T-helper 2 cell (primary cell): ENCODE measurements at places on chromosomes 7 and 10.

DNA sequence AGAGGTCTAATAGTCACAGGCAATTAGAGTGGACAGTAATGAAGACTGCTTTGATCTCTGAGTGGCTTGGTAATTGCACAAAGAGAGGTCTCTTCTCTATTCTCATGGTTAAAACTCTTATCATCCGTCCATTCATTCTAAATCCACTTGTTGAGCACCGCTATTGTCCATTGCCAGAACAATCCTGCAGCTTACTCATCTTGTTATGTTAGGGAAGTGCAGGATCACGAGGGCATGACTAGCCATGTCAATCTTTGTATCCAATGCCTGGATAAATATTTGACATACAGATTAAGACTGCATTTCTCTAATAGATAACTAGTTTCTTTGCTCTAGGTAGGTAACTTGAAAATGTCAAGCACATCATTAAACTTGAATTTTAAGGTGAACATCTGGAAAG lies 14.9 kb downstream of the SFTPD start:
- no peak for DNase-seq

DNA sequence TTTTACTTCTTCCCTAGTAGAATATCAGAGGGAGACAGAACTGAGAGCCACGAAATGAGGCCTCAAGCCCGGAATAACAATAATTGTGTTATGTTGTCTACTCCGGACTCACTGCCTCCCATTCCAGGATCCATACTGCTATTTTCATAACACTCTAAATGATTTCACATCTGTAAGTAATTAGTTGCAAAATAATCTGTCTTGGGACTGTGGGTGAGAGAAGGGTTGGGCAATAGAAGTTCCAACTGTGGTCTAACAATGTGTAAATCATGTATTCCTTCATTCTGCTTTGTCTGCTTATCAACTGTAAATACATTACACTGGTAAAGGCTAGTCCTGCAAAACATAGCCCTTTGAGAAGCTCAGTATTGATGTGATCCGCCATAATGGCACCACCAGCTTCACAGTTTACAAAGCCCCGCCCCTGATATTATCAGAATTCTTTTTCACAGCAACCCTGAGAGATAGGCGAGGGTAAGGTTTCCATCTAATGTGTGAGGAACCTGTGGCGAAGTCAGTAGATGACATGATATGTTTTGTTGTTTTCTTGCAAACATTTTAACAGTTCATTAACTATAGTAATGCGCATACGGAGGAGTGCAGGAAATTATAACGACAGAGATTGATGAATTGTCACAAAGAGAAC lies 265.7 kb upstream of the BMPER start:
- DNase-seq: no peak

DNA sequence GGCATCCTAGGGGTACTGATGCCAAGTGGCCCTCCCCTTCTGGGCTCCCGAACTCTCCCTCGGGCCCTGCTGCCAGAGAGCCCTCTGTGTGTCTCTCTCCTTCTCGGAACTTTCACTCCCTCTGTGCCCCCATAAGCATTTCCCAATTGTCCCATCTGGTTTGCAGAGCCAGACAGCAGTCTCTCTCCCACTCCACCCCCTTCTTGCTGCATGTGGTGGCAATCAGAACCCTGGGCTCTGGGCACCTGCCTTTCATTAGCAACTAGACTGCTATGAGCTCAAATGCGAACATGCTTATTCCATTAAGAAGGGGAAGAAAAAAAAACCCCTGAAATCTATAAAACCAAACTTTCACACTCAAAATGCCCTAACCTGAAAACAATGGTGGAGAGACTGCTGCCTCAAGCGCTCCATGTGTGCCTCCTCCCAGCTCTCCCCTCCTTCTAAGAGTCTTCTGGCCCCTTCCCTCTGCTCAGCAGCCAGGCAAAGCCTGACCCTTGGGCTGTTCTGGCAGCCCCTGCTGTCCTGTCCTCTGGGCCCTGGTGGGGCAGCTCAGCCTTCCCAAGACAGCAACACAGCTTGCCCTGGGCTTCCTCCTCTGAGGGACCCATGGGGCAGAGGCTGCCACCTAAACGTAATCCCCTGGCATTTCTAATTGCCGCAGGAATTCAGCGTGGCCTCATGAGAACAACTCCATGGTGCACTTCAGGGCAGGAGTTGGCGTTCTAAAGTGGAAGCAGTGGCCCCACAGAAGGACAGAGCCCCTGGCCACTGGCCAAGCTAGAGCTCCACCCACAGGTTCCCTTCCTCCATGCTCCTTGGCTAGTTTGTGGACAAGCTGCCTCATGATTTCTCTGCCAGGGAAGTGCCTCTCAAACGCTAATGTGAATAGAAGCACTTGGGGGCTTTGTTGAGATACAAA lies 415.4 kb downstream of the PLXNA4 start:
- no peak for DNase-seq

DNA sequence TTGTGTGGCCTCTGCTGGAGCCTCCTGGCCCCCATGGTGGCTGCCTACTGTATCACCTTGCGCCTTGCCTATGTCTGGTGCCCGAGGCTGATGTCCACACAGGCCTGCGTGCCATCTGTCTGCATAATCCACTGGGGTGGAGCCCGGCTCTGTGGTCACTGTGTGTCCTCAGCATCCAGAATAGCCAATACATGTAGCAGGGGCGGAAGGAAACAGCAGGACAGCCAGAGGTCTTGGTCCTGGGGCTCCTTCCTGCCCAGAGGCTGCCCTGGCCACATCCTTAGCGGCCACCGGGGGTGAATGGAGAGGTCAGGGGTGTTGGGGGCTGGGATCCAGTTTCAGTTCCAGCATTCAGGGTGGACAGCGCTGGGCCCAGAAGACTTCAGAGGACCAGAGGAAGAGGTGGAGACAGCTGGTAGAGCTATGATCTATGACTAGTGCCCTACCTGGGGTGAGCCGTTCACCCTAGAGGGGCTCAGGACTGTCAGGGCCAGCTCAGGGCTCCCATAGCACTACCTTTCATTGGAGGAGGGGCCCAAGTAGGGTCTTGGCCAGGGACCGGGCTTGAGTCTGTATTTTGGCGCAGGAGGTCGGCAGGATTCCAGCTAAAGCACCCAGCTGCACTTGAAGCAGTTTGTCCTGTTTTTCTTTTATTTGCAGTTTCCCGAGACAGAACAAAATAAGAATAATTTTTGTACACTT lies 15.9 kb downstream of the YKT6 start:
- no peak for DNase-seq

DNA sequence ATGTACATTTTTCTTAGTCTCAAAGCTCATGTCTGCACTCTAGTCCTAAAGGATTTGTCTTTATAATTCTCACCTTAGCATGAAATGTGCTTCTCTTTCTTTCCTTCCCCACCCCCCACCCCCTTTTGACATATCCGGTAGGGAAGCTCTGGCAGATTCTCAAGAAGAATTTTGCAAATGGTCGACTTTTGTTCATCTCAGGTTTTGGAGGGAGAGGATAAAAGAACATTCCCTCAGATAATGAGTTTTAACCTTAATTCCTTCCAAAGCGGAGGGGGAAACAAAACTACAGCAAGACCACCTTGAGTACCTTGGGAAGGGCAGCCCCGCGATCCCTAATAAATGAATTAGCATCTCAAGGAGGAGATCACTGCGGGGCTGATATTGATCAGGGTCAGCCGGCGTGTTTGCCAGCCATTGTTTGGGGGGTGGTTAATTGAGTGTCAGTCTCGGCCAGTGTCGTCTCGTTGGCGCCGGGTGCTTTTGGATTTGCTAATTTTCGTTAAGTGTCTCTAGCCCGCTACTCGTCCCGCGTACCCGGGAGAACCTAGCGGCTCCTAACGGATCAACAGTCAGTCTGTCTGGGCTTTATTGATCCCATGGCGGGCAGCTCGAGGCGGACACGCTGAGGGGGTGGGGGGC lies 874 bp upstream of the BAMBI start:
- DNase-seq: no peak

DNA sequence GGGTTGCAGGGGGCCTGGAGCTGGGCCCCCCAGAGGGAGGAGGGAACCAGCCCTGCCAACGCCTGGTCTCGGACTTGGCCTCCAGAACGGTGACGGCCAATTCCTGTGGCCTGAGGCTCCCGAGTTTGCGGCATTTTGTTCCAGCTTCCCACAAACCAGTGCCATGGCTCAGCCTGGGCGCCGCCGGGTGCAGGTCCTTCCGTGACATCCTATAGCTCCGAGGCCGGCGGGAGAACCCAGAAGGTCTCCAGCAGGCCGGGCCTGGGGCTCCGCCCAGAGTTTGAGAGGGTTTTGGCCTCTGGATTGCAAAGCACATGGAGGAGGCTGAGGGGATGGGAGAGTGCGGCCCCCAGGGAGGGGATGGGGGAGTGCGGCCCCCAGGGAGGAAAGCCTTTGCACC lies 92.6 kb downstream of the UNCX start:
- DNase-seq: no peak

- no peak for DNase-seq
These were observed 1.8 kb downstream of the IGFBP3 start for GRCh38 chr7:45919231-45919784.
